ENCODE measurements at places on chromosomes 11 and 22. TPM values are rescaled to one million over a fixed set of nuclear protein-coding genes. Genes with fewer than 3 reads are reported as not detected.
A peak's percentile ranks its signal among the peaks of the same experiment; 100 is the strongest.

DNA sequence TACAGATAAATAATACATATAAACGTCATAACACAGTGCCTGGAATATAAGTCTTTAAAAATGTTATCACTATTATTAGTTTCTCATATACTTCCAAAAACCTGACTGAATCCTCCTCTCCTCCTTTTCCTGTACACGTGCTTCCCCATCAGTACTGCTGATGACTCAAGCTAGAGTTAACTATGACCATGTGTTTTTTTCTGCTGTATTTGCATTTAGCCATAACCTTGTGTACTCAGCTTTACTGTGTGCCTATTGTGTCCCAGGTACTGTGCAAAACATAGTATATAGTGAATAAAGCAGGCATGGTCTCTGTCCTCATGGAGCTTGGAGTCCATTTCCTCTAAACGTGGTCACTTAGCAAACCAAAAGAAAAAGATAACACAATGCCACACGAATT, 56.5 kb upstream of the ARHGAP32 start:
- DNase-seq: peak; percentile 31

The LRFN4 gene
- 124 TPM for total RNA-seq

DNA sequence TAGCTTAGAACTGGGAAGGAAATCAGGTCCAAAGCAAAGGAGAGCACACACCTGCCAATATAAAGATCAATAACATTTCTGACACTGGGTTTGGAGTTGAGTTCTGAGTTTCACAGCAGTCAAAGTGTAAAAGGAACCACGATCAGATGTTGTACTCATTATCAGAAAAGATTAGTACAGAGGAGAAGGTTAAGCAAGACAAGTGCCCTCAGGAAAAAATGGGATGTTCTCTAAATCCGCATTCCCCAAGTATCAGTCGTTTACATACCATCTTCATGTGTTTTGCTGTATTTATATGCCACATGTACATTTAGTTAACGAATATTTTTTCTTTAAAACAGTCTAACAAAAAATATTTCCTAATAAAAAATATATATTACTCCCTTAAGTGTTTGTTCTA, 23.0 kb upstream of the RRAS2 start:
- DNase-seq: no peak

- DNase-seq: no peak
Observed at GRCh38 chr11:112805658-112806057, 155.6 kb upstream of the NCAM1 start.

- DNase-seq: no peak
Observed at GRCh38 chr11:971731-972365, 46.2 kb downstream of the AP2A2 start.
